ENCODE measurements at places on chromosomes 1 and 21. TPM values are rescaled to one million over a fixed set of nuclear protein-coding genes. Genes with fewer than 3 reads are reported as not detected.

Gene ZFP69B
- 4.0 TPM for total RNA-seq

Gene SLFNL1
- 0.38 TPM for total RNA-seq

DNA sequence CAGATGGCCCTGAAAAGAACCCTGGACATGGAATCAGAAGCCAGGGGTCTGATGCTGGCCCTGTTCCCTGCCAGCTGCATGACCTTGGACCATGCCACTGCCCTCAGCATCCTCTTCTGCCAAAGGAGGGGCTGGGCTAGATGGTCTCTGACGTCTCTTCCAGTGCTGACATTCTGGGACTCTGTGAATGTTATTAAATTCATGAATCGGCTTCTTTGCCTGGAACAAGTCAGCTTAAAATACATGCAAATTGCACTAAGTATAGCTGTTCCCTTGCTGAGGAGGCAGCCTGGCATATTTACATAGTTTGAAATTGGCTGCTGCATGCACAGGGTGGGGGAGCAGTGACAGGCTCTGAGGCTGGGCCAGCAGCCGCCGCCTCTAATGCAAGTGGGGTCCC, 23.8 kb downstream of the KCNA2 start:
- no peak for DNase-seq

DNA sequence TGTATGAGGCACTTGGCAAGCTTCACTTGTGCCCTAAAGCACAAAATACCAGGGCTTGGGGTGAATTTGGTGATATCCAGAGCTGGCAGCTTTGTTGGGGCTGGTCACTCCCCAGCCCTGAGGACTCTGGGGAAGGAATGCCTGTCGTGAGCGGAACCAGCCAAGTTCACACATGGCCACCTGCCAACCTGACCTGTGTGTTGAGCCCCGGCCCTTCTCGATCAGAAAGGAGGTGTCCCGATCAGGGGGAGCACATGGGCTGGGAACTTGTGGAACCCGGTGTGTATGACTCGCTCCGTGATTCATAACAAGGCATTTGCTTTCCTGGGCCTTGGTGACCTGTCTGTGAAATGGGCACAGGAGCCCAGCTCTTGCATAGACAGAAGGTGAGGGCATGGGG, 43.1 kb downstream of the AGPAT3 start:
- no peak for DNase-seq

DNA sequence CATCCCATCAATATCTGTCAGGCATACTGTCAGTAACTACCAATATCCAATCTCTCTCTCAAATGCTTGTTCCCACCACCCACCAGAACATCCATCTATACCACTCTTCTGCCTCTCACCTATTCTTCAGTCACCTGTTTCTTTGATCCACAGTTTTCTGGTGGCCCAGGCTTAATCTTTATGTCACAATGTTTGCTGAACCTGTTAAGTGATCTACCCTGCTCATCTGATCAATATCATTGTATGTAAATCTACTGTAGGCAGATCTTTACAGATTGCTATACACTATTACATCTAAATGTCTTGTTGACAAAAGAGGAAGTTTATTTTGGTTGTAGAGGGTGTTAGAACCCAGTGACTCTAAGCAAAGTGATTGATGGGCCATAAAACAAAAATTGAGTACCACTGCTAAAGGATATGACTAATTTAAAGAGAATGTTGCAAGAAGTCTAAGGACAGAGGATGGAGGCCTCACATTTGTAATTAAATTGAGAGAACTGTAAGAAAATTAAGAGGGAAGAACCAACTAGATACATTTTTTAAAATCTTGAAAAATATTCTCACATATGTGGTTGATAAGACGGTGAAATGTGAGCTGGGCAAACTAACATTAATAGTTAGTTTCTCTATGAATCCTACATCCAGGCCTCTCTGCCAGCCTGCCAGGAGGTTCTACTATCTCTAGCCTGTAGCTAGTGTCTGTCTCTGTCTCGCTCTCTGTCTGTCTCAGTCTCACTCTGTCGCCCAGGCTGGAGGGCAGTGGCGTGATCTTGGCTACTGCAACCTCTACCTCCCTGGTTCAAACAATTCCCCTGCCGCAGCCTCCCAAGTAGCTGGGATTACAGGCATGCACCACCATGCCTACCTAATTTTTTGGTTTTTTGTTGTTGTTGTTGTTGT, 34.1 kb downstream of the EGLN1 start:
- no peak for DNase-seq

DNA sequence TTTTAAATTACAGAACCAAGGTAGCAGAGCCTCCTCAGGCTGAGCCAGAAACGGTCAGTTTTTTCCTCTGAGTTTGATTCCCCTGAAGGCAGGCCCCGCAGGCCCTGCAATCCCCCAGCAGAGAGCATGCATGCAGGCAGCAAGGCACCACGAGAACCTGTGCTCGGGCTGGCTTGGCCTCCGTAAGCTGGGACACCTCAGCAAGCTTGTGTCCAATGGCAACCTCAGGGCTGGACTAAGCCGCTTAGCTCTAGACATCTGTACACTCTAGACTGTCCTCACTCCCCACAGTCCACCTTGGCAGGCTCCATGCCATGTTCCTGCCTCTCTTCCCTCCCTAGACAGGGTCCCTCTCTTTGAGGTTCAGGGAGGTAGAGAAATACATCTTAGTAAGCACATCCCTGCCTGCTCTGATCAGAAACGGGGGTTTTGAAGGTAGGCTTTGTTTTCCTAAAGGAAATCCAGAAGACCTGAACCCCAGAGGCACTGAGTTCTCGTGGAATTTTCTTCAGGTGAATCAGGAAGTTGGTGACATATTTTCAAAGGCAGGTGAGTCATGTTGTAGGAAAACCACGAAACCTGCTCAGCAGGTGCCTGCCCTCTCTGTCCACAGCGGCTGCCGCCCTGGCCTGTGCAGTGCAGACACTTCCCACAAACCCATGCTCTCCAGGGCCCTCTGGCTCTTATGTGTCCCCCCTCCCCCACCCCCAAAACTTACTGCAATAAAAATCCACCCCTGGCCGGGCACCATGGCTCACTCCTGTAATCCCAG, 7.0 kb downstream of the TMEM63A start:
- DNase-seq: no peak

Measured in endothelial cell (in vitro differentiated cells).